Motor neuron (in vitro differentiated cells): ENCODE measurements at places on chromosomes 3 and 15. TPM values are rescaled to one million over a fixed set of nuclear protein-coding genes. Genes with fewer than 3 reads are reported as not detected.

- peak; percentile 72 for ATAC-seq
Observed at GRCh38 chr15:84725001-84725491, 9.1 kb upstream of the SEC11A start.

GRCh38 chr3:139264375-139264774 is 79.4 kb upstream of the MRPS22 start:
- ATAC-seq: no peak

Gene CAPN3
- 2.1 and 4.0 TPM in 2 replicates for total RNA-seq

DNA sequence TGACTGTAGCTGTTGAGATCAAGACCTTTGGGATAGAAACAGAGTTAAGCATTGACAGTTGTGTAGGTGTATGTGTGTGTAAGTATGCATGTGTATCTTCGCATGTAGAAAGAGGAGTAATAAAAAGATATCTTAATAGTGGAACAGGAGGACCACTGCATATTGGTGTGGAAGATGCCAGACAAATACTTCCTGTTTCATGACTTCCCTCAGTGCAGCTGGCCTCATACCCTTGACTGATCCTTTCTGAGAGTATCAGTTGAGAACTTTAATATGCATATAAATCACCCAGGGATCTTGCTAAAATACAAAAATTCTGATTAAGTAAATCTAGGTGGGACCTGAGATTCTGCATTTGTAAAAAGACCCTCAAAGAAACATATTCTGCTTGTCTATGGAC is 8.5 kb upstream of the ZBED2 start:
- no peak for ATAC-seq

DNA sequence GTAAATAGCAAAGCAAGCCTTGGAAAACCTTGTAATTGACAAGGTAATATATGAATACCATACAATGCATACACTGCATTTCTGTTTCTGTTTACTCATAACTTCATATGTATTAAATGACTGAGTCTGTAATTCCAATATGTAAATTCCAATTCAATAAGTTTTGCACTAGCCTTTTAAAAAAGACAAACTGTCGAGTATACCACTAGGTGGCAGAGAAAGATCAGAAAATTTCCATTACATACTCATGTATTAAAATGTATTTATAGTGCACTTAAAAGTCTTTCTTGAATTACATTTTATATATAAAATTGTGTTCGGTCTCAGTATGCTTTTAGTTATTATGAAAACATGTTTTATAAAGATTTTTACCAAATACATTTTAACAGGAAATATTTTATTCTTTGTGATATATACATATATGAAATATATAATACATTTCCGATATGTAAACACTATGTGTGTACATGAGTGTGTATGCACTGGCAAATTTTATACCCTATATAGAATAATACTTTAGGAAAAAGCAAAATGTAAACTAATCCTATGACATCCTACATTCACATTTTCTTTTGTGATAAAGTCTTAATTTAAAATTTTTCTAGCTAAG is 216.8 kb downstream of the VGLL3 start:
- ATAC-seq: peak; percentile 53

Gene LIPH
- 2.4 and 2.5 TPM in 2 replicates for total RNA-seq

GRCh38 chr15:70376031-70376928 is 278.6 kb upstream of the TLE3 start:
- ATAC-seq: no peak

DNA sequence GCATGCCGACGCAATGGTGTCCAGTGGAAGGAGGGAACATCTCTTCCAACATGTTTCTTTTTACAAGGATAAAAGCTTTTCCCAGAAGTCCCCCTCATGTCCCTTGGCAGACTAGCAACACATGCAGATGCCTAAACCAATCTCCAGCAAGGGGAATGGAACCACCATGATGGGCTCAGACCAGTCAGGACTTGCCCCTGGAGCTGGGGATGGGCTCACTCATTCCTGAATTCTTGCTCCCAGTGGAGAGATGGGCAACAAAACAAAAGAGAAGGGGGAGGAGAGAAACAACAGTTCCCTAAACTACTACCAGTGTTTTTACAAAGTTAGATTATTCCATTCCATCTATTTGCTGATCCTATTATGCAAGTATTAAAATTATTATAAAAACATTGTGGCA is 76.8 kb upstream of the OXTR start:
- ATAC-seq: no peak

- no peak for ATAC-seq
Observed at GRCh38 chr15:66027268-66027805, 158.0 kb downstream of the RAB11A start.

Gene RASGRF1
- 0.60 and 1.5 TPM in 2 replicates for total RNA-seq

GRCh38 chr3:122941228-122942206 is 86.0 kb downstream of the SEMA5B start:
- no peak for ATAC-seq

- ATAC-seq: no peak
Observed at GRCh38 chr3:175728566-175728965, 869.4 kb downstream of the NAALADL2 start.

DNA sequence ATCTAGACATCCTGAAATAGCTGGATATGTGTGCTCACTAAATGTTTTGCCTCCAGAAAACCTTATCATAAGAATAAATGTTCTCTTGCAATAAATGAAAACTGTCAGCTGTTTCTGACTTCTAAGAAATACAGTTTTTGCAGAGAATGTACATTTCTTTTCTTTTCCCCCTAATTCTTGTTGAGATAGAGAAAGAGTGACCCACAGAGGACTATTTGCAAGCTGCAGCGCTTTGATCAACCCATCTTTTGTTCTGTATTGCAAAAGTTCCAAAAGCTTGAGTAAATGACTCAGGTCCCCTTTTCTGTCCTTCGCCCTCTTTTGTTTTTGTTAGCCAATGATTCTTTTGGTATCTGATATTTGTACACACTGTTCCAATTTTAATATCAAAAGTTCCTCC is 141.9 kb downstream of the BBX start:
- no peak for ATAC-seq

Gene DNAJA4
- total RNA-seq: 16.0 and 19.8 TPM in 2 replicates

DNA sequence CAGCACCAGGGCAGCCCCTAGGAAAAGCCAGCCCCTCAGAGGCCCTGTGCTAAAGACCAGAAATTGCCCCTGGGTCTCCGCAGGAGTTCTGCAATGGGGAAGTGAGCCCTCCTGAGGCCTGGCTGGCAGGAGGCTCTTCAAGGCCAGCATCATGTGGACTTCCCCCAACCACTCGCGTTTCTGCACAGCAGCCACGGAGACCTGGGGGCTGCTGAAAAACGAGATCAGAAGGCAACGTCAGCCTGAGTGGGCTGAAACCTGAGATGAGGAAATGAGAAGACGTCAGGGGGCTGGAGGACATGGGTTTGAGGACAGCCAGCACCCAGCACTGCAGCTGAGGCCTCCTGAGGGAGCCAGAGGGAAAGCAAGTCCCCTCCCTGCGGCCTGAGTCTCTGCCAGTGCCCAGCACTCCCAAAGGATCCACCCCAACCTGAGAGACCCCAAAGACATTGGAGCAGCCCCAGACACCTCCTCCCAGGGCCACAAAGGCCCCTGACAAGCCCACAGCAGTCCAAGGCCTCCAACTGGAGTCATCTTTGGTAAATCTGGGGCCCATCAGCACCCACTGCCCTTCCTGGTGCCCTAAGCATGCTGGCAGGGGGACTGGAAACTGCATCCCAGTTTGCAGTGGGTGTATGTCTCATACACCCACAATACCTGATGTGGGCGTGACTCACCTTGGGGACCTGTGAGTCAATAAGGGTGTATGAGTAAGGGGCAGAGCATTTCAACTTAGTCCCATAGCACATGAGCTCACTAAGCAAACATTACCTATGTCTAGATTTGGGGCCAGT is 29.2 kb upstream of the CYP11A1 start:
- no peak for ATAC-seq

GRCh38 chr3:181725830-181726229 is 14.1 kb downstream of the SOX2 start:
- peak; percentile 13 for ATAC-seq

GRCh38 chr3:125961289-125961589 is 7.7 kb upstream of the ROPN1B start:
- no peak for ATAC-seq

DNA sequence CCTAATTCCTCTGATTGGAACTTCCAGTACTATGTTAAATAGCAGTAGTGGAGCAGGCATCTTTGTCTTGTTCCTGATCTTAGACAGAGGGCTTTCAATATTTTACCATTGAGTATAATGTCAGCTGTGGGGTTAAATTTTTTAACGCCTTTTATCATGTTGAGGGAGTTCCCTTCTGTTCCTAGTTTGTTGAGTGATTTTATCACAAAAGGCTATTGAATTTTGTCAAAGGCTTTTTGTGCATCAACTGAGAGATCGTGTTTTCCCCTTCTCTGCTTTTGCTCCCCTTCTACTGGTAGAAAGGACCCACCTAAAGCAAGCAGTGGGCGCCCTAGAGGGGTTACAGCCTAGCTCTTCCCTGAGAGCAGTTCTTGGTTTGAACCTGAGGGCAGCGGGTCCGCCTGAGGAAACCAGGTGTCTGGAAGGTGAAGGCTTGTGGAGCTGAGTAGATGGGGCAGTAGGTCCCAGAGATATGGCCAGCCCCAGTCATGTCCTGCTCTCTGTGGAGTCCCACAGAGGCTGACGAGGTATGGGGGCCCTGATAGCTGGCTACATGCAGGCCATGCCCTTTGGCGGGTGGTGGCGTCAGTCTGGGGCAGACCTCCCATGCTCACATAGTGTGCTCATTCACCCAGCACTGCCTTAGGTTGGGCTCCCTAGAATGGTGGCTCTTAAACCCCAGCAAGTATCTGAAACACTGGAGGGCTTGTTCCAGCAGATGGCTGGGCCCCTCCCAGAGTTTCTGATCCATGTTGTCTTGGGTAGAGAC is 11.3 kb downstream of the HDAC11 start:
- ATAC-seq: no peak

Gene SOX14
- 13.2 and 14.4 TPM in 2 replicates for total RNA-seq

- no peak for ATAC-seq
Observed at GRCh38 chr3:145735631-145736030, 425.4 kb downstream of the PLOD2 start.

Gene ALPK3
- total RNA-seq: 0.32 and 0.36 TPM in 2 replicates
